ENCODE measurements at places on chromosomes 4 and X.

GRCh38 chr4:107774681-107775080, 50.1 kb upstream of the SGMS2 start:
- no peak for DNase-seq

DNA sequence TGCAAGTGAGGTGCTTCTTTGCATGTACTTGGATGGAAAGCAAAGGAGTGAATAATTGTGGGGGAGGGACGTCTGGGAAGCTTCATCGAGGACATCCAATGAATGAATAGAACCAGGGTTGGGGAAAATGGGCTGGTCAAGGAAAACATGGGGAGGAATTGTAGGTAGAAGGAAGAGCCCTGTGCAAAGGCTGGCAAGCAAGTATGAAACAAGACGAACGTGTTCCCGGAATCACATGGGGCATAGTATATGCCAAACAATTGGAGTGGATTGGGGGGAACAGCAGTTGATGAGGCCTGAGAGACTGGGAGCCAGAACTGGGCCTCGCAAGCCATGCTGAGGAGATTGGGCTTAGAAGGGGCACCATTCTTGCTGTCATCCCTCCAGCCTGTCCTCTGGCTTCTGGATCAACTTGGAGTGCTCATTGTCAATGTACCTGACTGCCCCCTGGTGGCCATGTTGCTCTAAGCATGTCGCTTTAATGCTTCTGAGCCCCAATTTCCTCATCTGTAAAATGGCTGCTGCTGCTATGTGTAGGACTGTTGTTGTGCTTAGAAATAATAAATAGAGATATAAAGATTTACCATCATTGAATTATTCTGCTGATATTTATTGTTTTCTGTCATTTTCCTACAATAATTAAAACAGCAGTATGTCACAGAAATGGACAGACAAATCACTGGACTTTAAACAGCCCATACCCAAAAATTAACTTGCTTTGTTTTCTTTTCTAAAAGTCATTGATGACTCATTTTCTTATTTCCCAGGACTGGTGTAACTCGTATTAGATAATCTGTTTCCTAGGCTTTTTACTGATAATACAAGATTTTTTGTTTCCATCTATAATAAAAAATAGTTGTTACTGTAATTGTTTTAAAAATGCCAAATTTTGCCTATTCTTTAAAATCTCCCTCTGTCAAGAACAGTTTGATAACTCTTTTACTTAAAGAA, 66.4 kb downstream of the JADE3 start:
- peak; percentile 33 for DNase-seq

DNA sequence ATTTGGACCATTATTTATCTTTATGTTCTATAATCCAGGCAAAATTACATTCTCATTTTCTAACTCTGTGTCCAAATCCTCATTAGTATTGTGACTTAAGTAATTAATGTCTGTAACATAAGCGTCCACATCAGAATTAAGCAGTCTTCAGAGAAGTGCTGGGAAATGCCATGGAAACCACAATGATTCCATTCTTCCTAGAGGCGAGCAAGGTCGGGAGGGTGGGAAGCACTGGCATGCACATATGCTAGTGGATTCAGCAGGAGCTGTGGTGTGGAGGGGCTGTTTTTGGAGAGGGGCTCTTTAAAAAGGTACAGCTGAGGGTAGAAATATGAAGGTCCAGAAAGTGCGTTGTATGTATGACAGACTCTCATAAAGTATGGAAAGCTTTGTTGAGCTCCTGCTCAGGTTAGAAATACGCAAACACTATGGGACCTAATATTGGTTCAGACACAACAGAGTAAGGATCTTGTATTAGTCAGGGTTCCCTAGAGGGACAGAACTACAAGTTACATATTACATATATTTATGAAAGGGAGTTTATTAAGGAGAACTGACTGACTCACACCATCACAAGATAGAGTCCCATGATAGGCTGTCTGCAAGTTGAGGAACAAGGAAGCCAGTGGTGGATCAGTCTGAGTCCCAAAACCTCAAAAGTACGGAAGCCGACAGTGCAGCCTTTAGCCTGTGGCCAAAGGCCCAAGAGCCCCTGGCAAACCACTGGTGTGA, 61.5 kb downstream of the GLRA2 start:
- no peak for DNase-seq

DNA sequence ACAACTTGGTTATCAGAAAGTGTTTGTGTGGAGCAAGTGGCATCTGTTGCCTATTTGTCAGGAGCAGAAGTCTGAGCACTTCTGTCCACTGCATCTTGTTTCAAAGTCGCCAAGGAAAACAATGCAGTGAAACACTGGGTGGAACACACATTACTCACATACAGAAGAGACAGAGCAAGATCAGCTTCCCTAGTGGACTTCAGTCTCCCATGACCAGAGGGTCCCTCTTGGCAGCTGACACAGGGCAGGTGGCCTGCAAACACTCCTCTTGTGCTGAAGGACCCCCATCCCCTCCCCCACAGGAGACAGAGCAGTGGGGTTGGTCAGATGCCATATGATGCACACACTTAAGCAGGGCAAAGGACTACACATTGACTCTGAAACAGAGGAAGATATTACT, 3.6 kb upstream of the BBS12 start:
- DNase-seq = no peak

DNA sequence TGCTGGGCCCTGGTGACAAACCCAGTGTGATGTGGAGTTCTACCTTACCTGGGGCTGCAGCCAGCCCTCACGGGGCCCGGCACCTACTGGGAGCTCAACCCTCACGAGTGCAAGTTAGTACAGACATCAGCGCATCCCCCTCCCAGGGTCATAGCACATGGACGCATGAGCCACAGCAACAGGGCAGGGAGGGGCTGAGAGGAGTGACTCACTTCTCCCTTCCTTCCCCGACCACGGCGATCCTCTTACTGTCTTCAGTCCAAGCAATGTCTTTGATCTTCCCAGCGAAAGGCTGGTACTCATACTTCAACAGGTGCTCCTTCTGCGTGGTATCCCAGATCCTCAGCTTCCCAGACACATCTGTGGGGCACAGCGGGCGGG, 17.8 kb downstream of the WDR1 start:
- DNase-seq = no peak

DNA sequence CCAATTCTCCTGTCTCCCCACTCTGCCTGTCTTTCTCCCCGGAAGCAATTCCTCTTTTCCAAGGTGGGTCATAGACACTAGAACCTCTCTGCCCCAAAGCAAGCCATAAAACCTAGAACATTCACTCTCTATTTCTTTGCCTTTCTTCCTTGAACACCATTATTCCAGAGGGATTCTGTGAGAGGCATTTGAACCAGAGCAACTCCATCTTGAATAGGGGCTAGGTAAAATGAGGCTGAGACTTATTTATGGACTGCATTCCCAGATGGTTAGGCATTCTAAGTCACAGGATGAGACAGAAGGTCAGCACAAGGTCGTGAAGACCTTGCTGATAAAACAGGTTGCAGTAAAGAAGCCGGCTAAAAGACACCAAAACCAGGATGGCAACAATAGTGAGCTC, 13.7 kb upstream of the GPAT3 start:
- DNase-seq = no peak

All from NCI-H1092 (cell line).